NCI-H1694 (cell line): ENCODE measurements at places on chromosomes 7 and 10.
A peak's percentile ranks its signal among the peaks of the same experiment; 100 is the strongest.

- DNase-seq, result no peak
Observed at GRCh38 chr10:100174699-100175677, 10.8 kb downstream of the ERLIN1 start.

- no peak for DNase-seq
Observed at GRCh38 chr10:116831790-116832189, 17.5 kb upstream of the ENO4 start.

GRCh38 chr10:27660268-27660667 lies 85.4 kb downstream of the MKX start:
- DNase-seq, result no peak

DNA sequence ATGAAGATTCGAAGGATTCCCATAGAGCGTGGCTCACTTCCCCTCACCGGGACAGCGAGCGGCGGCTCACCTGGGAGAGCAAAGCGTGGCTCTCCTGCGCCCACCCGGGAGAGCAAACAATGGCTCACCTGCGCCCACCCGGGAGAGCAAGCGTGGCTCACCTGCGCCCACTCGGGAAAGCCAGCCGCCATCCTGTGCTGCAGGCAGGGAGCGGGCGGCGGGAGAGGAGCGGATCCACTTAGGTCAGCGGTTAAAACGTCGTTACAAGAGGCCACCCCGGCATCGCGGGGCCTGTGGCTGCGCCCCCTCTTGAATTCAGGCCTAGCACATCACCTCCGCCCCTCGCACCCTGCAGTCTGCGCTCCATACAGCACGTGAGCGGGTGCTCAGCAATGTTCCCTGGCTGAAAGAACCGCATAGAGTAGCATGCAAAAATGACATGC lies 461 bp upstream of the FIGNL1 start:
- DNase-seq, result no peak

DNA sequence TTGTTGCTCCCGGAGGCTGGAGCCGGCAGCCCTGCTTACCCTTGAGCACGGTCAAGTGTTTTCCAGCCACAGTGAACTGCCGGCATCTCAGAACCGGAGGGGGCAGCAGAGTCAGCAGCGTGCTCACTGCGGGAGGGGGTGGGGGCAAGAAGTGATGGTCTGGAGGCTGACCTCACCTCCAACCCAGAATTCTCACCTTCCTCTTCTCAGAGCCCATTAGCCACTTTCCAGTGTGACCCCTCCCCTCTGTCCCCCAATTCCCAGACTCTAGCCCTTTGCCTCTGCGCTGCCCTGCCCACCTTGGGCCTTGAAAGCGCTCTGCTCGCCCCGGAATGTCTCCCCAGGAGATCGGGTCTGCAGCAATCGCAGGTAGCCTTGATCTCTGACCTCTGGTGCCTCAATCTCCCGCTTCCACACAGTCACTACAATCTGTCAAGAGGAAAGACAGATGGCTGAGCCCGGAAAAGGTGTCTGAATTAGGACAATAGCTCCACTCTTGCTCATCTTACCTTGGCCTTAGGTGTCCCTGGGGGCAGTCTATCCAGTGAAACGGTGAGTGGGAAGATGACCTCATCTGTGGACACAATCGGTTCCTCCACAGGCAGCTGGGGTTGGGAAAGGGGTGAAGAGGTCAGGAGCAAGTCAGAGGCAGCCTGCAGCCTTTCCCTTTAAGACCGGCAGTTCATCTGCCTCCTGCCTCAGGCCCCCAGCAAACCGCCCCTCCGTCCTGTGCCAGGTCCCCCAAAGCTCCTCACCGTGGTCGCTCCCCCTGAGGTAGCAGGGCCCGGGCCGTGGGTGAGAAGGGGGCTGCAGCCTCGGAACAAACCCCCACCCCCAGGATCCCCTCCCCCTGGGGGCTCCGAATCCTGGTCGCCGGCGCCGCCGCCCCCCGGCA lies 942 bp downstream of the TRAPPC14 start:
- DNase-seq, result no peak

- DNase-seq, result no peak
Observed at GRCh38 chr10:129402459-129402858, 64.6 kb upstream of the MGMT start.

- DNase-seq, result no peak
Observed at GRCh38 chr7:28984217-28984616, 26.1 kb upstream of the TRIL start.

DNA sequence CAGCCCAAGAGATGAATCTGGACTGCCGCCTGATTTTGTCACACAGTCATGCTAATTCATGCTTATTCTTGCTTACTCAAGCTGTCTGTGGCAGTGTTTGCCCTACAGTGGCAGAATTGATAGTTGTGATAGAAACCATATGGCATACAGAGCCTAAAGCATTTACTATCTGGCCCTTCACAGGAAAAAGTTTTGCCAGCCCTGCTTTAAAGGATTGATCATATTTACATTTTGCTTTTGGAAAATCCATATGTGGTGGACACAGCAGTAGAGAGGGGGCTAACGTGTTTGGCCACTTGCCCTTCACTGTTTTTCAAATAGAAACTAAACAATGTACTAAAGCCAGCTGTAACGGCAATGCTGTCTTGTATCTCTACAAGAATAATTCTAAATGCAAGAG lies 974.0 kb upstream of the GHITM start:
- peak; percentile 71 for DNase-seq

DNA sequence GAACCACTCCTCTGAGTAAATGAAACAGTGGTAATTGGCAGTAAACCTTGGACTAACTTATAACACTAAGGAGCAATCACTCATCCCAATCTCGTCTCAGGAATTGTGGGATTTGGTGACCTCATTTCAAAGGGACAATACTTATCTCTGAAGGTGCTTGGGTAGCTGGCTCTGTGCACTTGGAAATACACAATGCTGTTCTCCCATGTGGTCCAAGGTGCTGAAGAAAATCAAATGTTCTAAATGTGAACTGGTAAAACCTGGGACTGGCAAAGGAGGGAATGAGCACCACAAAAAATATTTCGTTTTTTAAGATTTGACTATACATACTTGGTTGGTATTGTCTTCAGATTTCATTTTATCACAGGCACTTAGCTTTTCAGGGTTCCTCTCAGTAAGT lies 1193.0 kb downstream of the SORCS1 start:
- DNase-seq, result no peak

DNA sequence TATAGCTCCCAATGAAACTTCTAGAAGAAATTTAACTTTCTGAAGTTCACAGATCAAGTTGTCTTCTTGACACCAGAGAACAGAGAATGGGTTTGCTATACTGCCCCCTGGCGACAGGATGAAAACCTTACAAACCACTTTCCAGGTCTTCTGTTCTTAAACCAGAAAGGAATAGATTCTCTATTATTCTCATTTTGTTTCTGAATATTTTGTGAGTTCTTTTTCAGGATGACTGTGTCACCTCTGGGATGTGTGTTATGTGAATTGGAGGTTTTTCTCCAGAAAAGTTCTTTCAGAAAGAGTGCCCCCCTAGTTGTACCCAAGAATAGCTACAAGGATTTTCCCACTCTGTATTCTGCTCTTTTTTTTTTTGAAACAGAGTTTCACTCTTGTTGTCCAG lies 6.3 kb downstream of the IFT22 start:
- DNase-seq, result peak; percentile 34

DNA sequence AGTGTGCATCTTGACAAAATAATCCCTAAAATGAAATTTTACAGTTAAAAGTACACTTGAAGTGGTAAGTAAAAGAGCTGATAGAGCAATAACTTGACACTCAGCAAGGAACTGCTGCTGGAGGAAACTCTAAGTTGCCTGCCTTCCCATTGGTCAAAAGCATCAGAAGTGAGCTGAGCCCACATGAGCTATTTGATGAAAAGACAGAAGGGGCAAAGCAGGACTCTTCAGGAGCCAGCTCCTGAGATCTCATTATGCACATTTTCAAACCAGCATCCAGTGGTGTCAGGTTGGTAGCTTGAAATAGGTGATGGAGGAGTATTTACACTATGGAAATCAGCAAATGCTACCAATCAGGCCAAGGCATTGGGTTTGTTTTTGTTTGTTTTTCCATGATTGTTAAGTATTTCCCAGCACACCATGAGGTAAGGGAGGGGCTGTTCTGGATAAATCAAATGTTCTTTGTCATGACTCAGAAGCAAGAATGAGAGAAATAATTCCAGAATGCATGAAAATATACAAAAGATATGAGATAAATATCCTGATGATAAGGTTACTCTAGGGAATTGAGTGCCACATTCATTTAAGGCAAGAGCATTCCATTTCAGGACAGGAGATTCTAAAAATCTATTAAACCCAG lies 316.6 kb downstream of the SNX13 start:
- no peak for DNase-seq

DNA sequence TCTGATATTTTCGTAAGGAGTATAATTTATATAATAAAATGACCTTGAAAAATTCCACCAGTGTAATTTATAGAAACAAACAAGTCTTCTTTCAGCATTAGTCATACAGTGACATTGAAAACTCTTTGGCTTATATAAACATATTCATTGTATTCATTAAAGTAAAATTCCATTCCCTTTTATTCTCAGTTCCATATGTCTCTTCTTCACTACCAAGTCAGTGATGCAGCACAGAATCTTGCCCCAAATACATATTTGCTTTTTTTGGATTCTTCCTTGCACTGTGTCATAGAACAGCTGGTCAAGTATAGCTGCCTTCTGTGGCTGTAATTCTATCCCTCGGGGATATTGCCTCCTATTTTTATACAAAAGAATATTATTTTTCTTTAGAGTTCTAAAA lies 884.5 kb upstream of the POT1 start:
- peak; percentile 66 for DNase-seq
